ENCODE measurements at places on chromosomes 11 and 22.
A peak's percentile ranks its signal among the peaks of the same experiment; 100 is the strongest.

GRCh38 chr22:30649430-30650007 is 13.9 kb downstream of the SLC35E4 start:
- DNase-seq = peak; percentile 54

GRCh38 chr22:19214078-19214473 is 35.5 kb upstream of the SLC25A1 start:
- no peak for DNase-seq

DNA sequence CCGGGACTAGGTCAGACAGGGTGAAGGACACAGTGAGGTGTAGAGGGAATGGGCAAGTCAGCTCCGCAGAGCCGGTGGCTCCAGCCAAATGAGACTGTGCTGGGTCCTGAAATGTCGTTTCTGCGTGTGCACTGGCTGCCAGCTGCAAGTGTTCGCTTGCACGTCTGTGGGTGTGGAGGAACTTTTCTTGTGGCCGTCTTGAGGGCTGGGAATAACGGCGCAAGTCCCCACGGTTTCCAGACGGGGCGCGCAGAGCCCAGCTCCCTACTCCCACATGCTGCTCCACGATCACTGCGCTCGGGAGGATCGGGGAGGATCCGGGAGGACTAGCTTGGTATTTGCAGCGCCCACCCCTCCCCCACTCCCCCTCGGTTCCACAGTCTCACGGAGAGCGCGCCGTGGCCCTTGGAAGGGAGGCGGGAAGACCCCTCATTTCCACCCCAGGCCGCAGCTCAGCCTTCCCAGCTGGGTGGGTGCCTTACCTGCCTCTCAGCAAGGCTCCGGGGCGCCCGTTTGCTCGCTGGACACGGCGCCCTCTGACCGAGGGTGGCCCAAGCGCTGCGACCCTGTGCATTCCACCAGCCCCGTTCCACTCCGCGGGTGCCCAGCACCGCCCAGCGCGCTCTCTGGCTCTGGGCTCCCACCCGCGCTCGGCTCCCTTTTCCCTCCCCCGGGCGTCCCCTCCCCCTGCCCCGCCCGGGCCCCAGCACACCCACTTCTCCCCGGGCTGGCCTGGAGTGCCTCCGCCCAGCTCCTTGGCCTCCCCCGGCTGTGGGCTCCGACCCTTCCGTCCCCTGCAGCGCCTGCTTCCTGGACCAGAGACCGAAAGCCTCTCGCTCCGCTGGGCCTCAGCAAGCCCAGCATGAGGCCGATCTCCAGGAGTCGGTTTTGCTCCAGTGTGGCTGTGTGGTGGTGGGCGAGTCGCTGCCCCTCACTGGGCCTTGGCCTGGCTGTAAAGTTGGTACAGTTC is at the start of gene KCNE3:
Gene KCNE3 (minus strand): TSS at position 634 of the 970 bp plus-strand sequence. CDS start 9,986 bp downstream, outside the sequence.
- DNase-seq = no peak

- no peak for DNase-seq
These were observed 772 bp downstream of the NAV2 start for GRCh38 chr11:19713196-19714021.

- no peak for DNase-seq
These were observed 14.6 kb upstream of the ARHGEF17 start for GRCh38 chr11:73293356-73293936.

DNA sequence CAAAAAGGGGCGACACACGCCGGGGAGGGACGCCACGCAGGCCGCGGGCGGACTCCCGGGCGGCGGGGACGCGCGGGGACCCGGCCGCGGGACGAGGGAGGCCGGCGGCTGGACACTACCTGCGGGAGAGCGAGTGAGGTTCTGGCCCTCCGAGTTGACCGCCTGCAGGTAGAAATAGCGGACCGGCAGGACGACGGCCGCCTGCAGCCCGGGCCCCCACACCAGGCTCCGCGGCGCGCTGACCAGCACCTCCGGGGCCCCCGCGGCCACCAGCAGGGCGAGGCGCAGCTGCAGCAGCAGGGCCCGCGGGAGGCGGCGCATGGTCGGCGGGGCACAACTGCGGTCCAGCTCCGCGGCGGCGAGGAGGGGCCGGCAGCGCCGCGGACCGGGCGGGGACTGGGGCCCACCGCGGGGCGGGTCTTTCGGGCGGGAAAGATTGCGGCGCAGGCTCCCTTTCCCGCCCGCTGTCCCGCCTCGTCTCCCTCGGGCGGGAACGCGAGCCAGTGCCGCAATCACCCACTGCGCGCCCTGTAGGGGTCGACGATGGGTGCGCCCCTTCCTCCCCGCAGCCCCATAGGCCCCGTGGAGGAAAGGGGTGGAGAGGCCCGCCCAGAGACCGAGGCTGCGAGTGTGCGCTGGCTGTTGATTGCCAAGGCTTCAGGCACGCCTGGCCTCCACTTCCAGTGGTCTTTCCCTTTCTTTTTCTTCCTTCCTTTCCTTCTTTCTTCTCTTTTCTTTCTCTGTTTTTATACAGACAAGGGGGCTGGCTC is at the start of gene POGLUT3:
Gene POGLUT3 (minus strand): TSS at position 339 of the 770 bp plus-strand sequence. CDS start 18 bp downstream, at position 321.
- no peak for DNase-seq

DNA sequence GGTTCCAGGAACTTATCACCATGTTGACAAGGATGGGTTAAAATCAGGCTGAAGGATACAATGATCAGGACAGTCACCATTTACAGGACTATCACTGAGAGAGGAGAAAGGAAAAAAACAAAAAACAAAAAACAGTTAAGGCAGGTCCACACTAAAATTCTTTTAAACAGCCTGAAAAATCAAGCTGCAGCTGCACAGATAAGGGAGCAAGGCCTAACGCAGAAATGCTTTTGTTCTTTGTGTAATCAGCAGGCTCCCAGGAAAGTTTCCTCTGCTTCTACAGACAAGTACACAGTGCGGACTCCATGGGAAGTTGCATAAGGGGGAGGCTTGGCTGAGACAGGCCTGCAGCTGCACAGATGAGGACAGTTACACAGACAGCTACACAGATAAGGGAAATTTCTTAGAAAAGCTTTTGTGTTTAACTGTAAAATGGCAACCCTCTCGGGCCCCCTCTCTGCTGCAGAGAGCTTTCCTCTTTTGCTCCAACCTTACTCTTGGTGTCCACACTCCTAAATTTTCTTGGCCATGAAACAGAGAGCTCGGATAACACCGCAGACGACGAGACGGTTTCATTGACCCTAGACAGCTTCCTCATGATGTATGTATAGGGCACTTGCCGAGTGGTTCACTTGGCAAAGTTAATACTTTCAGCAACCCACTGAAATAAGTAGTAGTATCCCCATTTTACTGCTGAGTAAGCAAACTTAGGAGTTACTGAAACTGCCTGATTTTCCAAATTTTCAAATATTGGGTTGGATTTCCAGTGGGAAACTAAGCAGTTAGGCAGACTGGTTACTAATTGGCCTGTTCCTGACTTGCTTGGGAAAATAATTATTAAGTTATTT is 45.5 kb downstream of the PIWIL3 start:
- DNase-seq = no peak

DNA sequence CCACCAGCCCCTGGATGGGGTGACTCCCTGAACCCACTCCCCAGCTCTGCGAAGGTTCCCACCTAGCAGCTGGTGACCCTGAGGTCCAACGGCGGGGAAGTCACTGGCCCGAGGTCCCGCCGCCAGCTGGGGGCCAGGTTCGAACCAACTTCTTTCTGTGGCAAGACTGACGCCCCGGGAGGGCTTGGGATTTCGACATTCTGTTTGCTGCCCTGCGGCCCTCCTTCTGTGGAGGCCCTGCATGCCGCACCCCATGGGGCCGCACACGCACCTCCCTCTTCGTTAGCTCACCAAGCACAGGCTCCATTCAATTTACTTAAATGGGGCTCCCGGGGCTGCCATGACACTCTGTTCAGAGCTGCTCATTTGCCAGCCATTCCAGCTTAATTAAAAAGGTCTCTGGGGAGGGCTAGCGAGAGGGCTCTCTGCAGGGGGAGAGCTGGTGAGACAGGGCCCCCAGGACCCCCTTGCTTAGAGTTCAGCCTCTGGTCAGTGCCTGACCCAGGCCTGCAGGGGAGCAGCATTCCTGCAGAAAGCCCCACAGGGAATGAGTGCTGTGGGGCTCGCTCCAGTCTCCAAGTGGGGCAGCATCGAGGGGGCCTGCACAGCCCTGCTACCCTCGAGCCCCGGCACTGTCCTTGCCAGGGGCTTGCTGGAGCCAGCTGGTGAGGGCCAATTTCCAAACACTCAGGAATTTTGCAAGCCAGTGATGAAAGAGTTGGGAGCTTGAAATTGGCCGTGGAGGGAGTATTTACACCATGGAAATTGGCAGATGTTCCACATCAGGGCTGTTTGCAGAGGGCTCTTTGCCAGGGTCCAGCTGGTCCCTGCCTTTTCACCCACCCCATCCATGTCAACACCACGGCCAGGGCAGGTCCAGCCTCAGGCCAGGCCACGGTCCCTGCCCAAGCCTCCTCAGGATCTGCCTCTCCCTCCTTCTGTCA is 80.8 kb downstream of the CACNA1I start:
- no peak for DNase-seq

DNA sequence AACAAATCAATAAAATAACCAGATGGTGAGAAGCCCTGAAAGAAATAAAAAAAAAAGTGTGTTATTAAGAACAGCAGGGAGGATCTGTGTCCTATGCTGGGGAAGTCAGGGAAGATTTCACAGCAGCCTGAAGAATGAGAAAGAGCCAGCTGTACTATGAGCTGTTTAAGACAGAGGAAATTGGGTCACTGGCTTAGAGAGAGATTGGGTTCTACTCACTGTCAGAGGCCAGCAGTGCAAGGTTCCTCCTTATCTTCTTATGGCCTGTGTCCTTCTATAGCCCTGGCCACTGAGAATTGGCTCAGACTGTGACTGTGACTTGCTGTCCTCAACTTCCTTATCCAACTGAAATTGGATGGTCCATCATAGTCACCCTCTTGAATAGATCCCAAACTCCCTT is 54.8 kb upstream of the FDX1 start:
- DNase-seq = no peak

GRCh38 chr22:32699686-32700085 is 101.8 kb upstream of the TIMP3 start:
- no peak for DNase-seq

- no peak for DNase-seq
These were observed 5.4 kb downstream of the FAM83F start for GRCh38 chr22:40000171-40000570.

DNA sequence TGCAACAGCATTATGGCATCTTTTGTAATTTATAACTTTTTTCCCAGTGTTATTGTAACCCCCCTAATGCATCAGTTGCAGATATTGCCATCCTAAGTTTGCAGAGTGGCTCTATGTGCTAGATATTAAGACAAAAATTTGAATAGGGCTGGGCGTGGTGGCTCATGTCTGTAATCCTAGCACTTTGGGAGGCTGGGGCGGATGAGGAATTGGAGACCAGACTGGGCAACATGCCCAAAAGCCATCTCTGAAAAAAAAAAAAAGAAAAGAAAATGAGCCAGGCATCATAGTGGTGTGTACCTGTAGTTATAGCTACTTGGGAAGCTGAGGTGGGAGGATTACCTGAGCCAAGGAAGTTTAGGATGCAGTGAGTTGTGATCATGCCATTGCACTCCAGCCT is 50.1 kb upstream of the MUC15 start:
- no peak for DNase-seq

- DNase-seq = no peak
These were observed 11.4 kb downstream of the NCAM1 start for GRCh38 chr11:112972399-112973145.

- DNase-seq = no peak
These were observed 1.9 kb upstream of the SYT8 start for GRCh38 chr11:1832920-1833295.

DNA sequence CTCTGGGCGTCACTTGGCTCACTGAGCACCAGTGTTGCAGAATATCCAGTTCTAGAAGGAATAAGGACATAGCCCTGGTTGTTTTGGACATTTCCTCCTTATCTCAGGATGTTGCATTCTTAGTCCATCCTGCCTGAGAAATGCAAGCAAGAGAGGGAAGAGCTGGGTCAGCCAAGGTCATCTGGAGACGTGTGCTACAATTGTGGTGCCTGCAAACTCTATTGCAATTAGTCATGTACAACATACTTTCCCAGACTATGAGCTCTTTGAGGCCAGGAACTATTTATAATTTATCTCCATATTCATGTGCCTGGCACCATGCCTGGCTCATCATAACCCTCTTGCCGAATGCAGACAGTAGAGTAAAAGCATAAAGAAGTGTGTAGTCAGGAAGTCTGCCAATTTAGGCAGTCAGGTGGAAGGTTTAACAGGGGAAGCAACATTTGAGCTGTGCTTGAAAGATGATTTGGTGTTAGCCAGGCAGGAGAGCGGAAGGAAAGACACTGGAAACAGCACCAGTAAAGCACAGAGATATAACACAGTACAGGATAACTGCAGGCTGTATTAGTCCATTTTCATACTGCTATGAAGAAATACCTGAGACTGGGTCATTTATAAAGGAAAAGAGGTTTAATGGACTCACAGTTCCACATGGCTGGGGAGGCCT is 129.4 kb upstream of the PAX6 start:
- DNase-seq = no peak

GRCh38 chr11:33687733-33688479 is 12.7 kb downstream of the C11orf91 start:
- DNase-seq = no peak

DNA sequence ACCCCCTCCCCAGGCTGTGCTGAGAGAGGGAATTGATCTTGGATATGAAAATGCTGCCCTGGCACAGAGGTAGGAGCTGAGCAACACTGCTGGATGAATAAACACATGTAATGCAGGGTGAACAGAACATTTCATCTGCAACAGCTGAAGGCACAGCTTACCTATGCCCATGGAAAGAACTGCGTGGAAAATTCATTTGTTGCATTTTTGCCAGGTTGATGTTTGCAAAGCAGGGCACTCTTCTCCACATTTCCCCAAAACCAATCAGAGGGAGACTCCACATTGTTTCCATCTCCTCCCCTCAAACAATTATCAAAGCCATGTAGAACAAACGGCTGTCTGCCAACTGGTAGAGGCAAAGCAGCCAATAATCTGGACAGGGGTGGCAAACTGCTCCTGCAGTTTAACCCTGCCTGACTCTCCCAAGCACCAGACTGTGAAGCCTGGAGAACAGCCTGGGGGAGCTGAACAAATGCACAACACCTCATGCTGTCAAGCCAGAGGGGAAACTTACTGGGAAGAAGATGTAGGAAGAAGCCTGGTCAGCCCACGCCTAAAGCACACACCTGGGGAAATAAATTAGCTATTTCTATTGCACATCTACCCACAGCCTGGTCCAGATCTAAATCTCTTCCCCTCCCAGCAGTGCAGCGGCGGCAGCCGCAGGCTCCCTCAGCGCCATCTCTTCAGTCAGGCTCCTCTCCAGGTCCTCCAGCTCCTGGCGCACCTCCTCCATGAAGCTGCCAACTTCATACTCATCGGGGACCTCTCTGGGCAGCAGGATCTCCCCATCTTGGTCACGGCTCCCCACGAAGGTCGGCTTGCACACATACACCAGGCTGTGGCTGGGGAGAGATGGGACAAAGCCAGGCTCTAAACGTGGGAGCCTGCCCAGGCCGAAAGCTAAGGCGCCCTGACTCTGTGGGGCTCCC is 44.3 kb downstream of the DKK3 start:
- DNase-seq = no peak

DNA sequence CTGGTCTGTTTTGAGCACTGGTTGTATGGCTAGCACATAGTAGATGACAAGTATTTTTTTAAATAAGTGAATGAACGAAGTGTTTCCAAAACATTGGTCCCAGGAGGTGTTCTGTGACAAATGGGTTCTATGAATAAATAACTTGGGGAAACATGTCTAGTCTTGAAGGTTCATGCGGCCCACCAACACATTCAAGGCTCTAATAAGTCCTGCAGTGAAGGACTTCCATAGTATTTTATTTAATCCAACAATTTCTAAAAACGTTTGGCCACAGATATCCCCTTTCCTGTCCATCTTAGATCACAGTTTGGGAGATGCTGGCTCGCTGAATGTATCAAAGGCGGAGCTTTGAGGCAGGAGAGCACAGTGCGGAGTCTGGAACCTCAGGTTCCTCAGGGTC is 22.5 kb downstream of the PARVG start:
- DNase-seq = no peak

GRCh38 chr11:34266090-34266912 is 91.5 kb downstream of the ABTB2 start:
- no peak for DNase-seq

GRCh38 chr22:45058622-45058912 is 48.8 kb upstream of the PHF21B start:
- DNase-seq = no peak

Data from stimulated activated CD8-positive, alpha-beta memory T cell treated with anti-CD3 and anti-CD28 coated beads, Interleukin-15, amount 100 ng/mL, for 1 hour (primary cell).